ENCODE measurements at places on chromosomes 6 and 20.

- no peak for DNase-seq
These were observed 94.8 kb upstream of the NHSL1 start for GRCh38 chr6:138593909-138594757.

DNA sequence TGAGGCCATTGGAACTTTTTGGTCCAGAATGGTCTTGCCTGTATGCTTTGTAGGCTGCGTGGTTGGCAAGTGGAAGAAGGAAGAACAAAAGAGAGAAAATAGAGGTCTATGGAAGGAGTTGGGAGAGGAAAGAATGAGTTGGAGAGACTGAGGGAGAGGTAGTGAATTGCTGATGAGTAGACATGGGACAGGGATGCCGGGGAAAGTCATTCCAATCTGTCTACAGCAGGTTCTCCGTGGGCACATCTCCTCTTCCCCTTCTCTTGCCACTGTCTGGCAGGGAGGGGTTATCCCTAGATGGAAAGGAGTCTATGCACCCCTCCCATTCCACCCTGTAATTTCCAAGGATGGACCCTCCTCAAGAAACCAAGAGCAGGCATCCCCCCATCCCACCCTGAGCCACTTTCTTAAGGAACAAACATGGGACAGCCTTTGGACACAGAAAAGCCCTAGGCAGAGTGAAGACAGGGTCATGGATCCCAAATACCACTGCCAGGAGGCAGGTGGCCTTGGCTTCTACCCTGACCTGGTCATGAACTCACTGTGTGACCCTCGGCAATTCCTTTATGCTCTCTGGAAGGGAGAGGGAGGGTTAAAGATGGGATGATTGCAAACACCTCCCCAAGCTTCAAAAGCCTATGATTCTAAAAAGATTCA lies 196.9 kb downstream of the LRFN2 start:
- DNase-seq, result no peak

- DNase-seq, result no peak
These were observed 89.4 kb upstream of the ANKEF1 start for GRCh38 chr20:9945408-9945807.

- DNase-seq, result no peak
These were observed 1.5 kb downstream of the ZNFX1 start for GRCh38 chr20:49276161-49276960.

GRCh38 chr20:8578161-8578865 lies 446.2 kb downstream of the PLCB1 start:
- no peak for DNase-seq

GRCh38 chr6:165791876-165792437 lies 128.9 kb upstream of the PDE10A start:
- DNase-seq, result no peak
